ENCODE measurements at places on chromosomes 1 and 21. TPM values are rescaled to one million over a fixed set of nuclear protein-coding genes. Genes with fewer than 3 reads are reported as not detected.

Gene LCE1E
- not detected for polyA plus RNA-seq

Gene NPHS2
- polyA plus RNA-seq = not detected

Gene PRAMEF6
- polyA plus RNA-seq = not detected

Gene TRAPPC3
- polyA plus RNA-seq = 278 TPM

Measured in neural cell (in vitro differentiated cells).